ENCODE measurements at places on chromosomes 2 and 18.

DNA sequence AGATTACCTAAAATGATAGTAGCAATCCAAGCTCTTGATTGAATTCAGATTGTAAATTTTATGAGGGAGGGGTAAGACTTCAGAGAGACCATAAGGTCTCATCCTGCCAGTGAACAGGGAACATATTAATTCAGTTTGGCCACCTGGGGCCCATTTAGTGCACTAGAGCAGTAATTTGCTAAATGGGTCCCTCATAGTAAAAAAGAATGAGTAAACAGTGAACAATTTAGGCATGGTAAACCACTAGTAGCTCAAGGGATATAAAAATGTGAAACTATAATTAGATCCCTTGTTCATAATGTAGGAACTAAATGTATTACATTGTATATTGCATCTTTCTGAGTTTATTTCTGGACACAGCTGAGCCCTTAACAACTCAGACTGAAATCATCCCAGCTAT is 4.9 kb upstream of the PHLPP1 start:
- DNase-seq = no peak

DNA sequence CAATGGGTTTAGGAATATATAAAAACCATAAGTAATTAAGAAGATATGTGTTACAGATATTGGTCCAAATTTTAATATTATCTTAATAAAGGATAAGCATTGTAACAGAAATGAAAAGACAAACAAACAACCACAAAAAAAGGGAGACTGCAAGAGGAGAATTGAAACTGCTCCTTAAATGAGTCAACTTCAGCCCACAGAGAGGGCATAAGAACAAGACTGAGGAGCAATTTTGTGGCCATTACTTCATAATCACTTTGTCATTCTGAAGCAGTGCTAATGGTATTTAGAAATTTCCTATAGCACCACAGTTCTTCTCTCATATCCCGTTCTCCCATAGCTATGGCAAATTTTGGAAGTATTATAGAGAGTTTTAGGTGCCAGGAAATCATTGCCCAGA is 193.2 kb upstream of the HNMT start:
- DNase-seq = no peak

DNA sequence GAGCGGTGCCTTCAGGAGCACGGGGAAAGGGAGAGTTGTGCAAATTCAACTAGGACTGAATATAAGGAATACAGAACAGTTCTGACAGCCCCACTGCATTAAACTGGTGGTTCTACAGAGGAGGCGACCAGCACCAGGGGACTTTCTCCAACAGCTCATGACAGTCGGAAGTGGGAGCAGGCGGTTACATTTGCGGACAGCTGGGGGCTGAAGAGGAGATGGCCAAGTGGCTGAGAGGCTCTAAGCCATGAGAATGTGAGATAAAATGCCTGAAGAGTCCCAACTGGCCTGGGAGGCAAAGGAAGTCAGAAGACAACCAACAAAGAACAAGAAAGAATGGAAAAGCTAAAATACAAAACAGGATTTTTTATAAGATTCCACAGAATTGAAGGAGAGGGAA is 141.3 kb downstream of the L3MBTL4 start:
- DNase-seq = no peak

DNA sequence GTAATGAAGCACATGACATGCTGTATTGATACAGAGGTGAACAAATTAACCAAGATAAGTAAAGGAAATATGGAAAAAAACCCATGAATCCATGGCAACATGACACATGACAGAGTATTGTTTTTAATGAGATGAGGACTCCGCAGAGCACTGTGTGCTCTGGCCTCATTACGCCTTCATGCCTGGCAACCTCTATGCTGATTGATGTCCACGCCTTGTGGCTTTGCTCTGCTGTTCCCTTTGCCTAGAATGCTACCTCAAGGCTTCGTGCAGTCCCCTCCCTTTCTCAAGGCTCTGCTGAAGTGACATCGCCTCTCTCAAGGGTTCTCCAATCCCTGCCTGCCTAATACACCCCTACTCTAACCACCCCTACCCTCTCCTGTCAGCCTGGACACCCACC is 8.4 kb downstream of the SIGLEC15 start:
- DNase-seq = no peak

DNA sequence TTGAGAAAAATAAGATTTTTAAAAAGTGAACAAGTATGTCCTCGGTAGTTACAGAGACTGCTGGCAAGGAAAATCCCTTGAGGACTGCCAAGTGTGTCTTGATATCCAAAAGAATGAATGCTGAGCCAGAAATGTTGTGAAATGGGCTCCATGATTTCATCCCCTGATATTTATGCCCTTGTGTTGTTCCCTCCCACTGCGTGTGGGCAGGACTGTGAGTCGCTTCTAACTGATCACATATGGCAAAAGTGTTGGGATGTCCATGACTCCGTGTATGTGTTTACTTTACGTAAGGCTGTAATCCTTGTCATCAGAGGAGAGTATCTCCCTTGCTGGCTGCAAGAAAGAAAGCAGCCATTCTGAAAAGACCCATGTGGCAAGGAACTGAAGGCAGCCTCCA is 285.1 kb downstream of the SS18 start:
- DNase-seq = no peak

GRCh38 chr2:149902081-149902480 is 314.5 kb upstream of the MMADHC start:
- no peak for DNase-seq

GRCh38 chr2:218736531-218736930 is 25.9 kb downstream of the TTLL4 start:
- no peak for DNase-seq

GRCh38 chr2:37558623-37559022 is 112.8 kb downstream of the CDC42EP3 start:
- no peak for DNase-seq

DNA sequence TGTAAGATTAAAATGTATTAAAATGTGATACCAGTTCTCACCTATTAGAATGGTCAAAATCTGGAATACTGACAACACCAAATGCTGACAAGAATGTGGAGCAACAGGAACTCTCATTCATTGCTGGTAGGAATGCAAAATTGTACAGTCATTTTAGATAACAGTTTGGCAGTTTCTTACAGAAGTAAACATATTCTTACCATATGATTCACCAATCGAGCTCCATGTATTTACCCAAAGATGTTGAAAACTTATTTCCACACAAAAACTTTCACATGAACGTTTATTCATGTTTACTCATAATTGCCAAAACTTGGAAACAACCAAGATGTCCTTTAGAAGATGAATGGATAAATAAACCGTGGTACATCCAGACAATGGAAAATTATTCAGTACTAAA is 1193.5 kb upstream of the ACVR2A start:
- DNase-seq = no peak

DNA sequence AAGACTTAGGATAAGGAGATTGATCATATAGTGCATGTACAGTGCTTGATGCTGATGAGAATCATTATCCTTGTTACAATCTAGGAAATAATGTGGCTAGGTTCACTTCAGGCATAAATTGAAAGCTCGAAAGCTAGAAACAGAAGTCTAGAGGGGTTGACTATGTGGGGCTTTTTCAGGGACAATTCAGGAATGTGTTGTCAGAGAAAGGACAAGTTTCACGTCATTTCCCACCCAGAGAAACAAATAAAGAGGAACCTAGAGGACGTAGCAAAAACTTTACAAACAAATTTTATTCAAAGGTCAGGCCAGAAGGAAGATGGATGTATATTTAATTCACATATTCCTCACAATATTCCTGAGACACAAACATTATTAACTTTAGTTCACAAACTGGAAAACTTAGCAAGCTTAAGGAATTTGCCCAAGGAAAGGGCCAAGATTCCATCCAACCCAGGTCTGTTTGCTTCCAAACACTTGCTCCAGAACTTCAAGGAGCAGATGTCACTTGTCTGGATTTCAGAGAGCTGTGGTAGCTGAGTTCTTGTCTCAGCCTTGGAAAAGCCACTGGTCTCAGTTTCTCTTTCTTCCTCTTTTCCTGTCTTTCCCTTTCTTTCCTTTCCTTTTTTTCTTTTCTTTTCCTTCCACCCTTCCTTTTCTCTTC is 7.4 kb downstream of the CYRIA start:
- no peak for DNase-seq

GRCh38 chr18:32612651-32613050 is 142.0 kb upstream of the GAREM1 start:
- no peak for DNase-seq

GRCh38 chr18:8516371-8517250 is 92.6 kb upstream of the RAB12 start:
- no peak for DNase-seq

DNA sequence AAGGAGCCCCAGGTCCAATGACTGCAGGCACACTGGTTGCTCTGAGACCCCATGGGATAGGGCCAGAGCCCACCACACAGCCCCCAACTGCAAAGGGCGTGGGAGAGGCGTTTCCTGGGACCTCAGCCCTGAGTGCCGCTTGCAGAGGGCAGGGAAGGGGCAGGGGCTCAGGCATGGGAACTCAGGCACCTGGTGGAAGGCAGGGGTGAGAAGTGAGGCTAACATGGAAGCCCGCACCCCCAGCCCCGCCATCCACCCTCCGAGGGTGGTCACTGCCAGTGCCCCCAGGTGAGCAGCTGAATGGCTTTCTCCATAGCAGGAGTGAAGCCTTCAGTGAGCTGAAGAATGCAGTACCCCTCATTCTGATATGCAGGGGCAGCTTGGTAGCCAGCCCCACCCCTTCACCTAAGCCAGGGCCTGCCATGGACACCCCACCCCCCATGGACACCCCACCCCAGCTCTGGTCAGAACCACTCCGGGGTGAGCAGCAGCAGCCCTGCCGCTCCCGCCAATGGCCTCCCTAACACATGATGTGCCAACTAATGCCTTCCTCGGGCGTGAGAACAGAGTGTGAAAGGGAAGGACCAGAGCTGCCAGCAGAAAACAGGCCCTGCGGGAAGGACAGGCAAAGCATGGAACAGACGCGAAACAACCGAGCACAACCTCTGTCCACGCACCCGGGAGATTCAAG is 6.6 kb downstream of the KIF1A start:
- no peak for DNase-seq

All from NCI-H1048 (cell line).